ENCODE measurements at places on chromosomes 5 and 9.
A peak's percentile ranks its signal among the peaks of the same experiment; 100 is the strongest.

- DNase-seq = peak; percentile 69
Measured at GRCh38 chr9:91714020-91714806, 235.8 kb downstream of the ROR2 start.

DNA sequence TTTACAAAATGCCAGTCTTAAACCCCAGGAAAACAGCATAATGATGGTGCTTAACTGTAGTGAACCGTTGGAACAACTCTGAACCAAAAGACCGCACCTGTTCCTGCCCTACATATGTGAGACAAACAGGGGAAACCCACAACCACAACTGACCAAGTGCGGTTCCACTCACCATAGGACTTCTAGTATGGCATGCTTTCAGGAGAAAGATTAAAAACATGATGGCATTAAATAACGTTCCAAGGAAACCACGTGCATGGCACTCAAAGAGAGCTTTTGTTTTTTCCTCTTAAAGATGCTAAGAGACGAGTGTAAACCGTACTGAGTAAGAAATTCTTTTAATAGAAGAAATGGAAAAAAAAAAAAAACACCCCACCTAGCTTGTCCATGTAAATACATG is 119.8 kb downstream of the SSBP2 start:
- no peak for DNase-seq

DNA sequence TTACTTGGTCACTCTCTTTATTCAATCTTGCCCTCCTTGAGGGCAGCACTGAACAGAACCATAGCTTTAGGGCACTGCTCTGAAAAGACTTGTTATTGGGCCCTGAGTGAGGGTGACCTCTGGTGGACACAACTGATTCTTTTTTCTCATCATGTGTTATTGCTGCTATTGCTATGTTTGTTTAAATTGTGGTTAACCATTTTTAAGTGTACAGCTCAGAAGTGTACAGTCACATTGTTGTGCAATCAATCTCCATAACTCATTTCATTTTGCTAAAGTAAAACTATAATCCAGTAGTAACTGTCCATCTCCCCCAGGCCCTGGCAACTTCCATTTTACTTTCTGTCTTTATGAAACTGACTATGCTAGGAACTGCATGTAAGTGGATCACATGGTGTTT is 351.1 kb upstream of the RIOK2 start:
- peak; percentile 91 for DNase-seq

DNA sequence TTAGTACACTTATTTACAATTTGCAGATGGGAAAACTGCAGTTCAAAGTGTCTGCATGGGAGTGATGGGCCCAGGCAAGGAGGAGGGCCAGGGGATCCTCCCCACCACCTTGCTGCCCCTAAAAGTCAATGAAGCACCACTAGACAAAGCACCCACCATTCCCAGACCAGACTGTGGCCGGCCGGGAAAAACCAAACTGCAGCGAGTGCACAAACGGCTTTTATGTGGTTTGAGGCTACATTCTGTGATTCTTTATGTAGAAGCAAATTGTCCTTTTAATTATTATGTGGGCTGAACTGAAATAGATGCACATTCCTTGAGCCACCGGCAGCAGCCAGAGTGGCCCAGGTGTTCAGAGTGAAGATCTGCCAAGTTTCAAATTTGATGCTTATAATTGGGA is 585.3 kb upstream of the KLF4 start:
- DNase-seq = no peak

GRCh38 chr9:9341203-9341602 is 1271.6 kb downstream of the PTPRD start:
- DNase-seq = no peak

GRCh38 chr5:97606531-97606930 is 423.5 kb upstream of the RIOK2 start:
- peak; percentile 4 for DNase-seq

- no peak for DNase-seq
Measured at GRCh38 chr5:173494446-173494845, 122.0 kb downstream of the BOD1 start.

GRCh38 chr5:11760934-11761603 is 143.2 kb downstream of the CTNND2 start:
- no peak for DNase-seq

DNA sequence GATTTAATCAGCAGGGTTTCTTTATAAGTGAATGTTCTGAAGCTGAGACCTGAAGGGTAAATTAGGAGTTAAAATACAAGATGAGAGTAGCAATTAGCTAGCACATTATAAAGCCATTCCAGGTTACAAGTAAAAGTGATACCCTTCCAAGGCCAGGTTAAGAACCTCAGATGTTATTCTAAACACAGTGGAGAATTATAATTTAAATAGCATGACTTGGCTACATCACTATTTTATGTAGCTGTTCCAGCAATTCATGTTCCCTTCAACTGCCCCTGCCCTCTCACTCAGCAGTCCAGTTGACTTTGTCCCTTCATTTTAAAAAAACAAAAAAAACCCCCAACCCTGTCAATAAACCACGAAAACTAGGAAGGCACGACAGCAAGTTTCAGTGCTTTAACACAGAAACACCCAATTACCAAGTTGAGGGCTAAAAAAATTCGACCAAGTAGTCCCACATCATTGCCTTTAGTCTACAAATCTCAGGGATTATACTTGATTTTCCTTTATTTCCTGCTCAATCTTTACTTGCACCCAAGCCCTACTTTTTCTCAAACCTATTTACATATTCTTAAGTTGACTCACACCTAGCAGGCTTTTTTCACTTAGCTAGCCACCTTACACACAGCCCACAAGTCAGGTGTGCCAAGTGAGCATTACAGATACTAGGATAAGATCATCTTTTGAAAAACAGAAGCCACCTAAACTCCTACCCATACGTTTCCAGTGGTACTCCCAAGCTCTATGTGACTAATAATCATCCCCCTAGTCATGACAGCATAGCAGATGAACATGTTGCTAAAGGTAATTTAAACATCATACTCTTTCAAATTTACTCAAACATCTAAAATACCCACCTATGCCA is 3.4 kb downstream of the RPL37 start:
- no peak for DNase-seq

DNA sequence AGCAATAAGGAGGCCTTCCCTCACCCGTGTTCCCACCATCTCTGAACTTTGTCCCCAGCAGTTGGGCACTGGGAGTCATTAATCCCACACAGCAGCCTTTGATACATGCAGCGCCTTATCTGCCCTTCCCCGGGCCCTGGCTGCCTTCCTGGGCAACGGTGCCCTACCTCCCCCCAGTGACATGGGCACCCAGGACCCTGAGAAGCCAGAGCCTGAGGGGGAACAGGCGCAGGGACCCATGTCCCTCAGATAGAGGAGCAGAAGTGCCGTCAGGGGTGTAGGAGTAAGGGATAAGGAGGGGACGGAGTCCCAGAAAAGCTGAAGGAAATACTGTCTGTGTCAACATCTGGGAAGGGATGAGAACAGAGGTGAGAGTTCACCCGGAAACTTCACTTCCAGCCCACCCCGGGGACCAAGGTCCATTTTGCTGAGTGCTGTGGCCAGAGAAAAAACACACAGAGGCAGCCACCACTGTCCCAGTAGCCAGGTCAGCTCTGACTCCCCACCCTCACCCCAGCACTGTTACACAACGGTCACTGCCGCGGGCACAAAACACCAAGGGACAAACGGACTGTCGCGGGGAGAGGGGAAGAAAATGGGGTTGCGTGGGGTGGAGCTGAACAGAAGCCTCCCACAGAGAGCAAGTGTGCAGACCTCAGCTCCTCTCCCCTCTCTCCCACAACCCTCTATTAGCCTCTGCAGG is 3.8 kb downstream of the PCDH1 start:
- no peak for DNase-seq

GRCh38 chr5:99169309-99169708 is 240.5 kb upstream of the CHD1 start:
- DNase-seq = peak; percentile 64
